ENCODE measurements at places on chromosomes 5 and 9.

DNA sequence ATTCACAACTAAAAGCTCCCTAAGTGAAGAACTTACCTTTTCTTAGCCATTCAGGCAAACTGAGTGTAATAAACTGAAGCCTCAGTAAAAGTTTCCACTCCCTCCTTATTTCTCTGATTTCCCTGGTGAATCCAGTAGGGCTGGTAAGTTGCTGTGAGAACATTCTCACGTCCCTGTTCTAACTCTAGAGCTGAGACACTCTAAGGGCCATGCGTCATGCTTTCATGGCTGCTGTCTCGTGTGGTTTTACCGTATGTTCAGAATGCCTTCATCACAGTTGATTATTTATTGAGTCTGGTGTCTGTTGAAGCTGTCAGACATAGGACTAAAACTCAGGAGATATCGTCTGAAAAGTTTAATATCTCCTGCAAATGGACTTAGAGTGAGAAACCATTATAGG, 1.3 kb downstream of the OR2S2 start:
- no peak for DNase-seq

GRCh38 chr5:36152324-36153297, 700 bp downstream of the SKP2 start:
- DNase-seq, result no peak

- DNase-seq, result no peak
Measured at GRCh38 chr9:115495052-115495635, 377.2 kb upstream of the TNC start.

- no peak for DNase-seq
Measured at GRCh38 chr9:126935630-126936029, 21.0 kb downstream of the RALGPS1 start.

GRCh38 chr5:91175708-91176107, 207.4 kb downstream of the ARRDC3 start:
- DNase-seq, result no peak

- peak; percentile 64 for DNase-seq
Measured at GRCh38 chr9:87725900-87726709, at the start of gene CTSL. TSS of gene CTSL (plus strand) at chr9:87726119. CDS start at chr9:87727604, 1,485 bp downstream.

DNA sequence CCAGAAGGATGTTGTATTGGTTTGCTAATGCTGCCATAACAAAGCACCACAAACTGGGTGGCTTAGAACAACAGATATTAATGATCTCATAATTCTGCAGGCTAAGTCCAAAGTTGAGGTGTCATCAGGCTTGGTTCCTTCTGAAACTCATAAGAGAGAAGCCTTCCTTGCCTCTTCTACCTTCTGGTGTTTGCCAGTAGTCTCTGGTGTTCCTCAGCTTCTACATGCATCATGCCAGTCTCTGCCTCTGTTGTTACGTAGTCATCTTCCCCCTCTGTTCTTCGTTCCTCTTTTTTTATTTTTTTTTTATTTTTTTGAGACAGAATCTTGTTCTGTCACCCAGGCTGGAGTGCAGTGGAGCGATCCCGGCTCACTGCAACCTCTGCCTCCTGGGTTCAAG, 61.8 kb downstream of the LRRC70 start:
- no peak for DNase-seq

- DNase-seq, result no peak
Measured at GRCh38 chr5:14182761-14183160, 39.6 kb downstream of the TRIO start.

DNA sequence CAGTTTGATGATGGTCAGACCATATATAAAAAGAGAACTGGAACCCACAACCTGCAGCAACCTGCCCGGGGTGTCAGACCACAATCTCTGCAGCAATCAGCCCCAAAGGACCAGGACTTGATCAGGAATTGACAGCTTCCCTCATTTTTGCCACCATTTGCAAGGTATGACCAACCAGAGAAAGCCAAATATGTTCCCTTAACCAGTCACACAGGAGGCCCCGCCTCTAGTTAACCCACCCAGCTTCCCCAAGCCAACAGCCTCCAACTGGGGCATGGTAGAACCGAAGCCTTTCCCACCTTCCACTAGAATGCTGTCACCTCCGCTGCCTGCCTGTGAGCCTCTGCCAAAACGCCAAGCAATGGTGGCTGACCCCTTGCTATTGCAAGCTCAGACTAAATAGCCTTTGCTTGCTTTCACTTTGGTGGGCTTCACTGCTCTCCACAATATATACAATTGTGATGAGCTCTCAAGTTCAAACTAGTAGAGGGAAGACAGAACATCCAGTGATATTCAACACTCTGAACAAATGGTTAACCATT, 86.3 kb downstream of the AK8 start:
- no peak for DNase-seq

- DNase-seq, result no peak
Measured at GRCh38 chr5:157941616-157942015, 82.7 kb upstream of the CLINT1 start.

DNA sequence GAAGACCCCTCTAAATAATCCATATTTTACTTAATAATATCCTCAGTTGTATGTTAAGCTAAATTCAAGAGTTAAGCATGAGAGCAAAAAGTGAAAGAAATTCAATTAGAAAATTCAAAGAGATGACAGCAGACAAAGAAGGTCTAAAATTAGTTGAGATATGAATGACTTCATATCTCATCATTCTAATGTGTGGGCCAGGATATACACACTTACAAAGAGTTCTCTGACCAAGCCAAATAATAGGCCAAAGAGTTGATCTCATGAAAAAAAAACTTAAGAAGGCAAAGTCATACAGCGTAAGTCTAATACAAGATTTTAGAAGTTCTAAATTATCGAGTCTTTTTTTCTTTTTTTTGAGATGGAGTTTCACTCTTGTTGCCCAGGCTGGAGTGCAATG, 87.7 kb upstream of the PLPP1 start:
- DNase-seq, result no peak

DNA sequence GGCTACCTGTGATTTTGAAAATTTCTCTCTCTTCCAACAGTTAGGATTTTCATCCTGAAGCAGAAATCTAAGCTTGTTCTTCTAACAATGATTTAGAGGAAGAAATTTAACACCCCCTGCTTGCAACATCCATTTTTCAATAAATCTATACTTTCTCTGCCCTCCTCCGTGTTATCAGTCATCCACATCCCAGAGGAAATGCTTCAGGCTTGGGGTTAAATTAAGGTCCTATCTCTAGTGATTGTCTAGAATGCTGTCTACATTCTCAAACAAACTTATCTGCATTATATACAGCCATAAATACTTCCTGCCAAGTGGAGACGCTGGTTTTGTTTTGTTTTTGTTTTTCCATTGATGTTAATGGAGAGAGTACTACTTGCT, 371.0 kb downstream of the CSNK1G3 start:
- no peak for DNase-seq

- DNase-seq, result no peak
Measured at GRCh38 chr5:31911291-31912265, 262.5 kb downstream of the GOLPH3 start.

- no peak for DNase-seq
Measured at GRCh38 chr9:35820076-35820475, 5.2 kb upstream of the HINT2 start.

GRCh38 chr9:32419921-32420320, 35.5 kb downstream of the ACO1 start:
- no peak for DNase-seq

GRCh38 chr9:105438141-105438806, 9.6 kb upstream of the FSD1L start:
- no peak for DNase-seq

GRCh38 chr5:54186108-54186507, 124.3 kb downstream of the ARL15 start:
- DNase-seq, result no peak

DNA sequence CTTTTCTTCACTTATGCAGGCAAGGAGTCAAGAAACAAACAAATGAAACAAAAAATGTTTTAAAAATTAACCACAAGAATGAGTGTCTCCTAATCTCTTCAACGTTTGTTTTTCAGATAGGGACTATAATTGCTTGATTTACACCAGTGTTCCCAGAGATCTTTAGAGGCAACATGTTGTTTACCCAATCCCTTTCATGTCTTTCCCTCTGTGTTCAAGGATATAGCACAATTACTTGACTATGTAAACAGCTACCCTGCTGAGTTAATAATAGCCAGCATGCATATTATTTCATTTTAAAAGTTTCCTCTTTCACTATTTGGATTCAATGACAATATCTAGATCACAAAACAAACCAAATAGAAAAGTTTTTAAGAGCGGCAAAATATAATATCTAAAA, 25.1 kb upstream of the SHISAL2B start:
- no peak for DNase-seq

DNA sequence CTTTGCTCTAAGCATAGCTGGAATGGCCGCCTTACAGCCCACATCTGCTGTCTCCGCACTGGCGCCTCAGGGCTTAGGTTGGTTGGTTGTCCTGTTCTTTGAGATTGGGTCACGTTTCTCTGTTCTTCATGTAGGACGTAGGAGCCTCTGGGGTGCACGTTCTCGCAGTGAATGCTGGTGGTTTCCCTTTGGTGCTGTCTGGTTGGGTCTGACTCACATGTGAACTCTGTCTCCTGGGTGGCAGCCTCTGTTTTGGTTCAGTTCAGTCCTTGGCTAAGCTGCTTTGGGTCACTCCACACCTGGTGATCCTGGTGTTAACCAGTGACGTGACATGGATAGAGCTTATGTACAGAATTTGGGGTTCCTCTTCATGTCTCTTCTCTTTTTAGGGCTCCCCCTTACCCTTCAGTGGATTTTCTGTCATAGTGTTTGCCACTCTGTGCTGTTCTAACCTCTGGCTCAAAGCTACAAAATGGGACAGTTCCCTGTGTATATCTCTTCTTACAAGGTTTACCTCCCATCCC, 12.6 kb upstream of the LPCAT1 start:
- DNase-seq, result peak; percentile 59

DNA sequence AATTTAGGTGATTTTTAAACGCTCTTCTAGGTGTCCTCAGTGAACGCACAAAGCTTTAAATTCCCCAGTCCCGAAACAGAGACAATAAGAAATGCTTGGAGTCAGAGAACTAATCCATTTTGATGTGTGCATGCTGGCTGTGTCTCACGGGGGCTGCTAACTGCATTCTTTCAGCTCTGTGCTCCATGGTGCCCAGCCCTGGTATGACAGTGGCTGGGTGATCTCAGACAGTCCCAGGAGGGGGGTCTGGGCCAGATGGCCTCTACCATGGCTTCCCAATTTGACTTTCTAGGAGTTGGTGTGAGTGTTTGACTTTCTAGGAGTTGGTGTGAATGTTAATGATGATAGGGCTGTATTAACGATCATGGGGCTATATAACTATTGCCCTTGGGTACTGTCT, 12.1 kb downstream of the OLFM1 start:
- DNase-seq, result no peak

GRCh38 chr9:132647806-132648205, 22.0 kb downstream of the DDX31 start:
- no peak for DNase-seq

- DNase-seq, result no peak
Measured at GRCh38 chr5:122478741-122479442, 166.9 kb downstream of the SNCAIP start.

DNA sequence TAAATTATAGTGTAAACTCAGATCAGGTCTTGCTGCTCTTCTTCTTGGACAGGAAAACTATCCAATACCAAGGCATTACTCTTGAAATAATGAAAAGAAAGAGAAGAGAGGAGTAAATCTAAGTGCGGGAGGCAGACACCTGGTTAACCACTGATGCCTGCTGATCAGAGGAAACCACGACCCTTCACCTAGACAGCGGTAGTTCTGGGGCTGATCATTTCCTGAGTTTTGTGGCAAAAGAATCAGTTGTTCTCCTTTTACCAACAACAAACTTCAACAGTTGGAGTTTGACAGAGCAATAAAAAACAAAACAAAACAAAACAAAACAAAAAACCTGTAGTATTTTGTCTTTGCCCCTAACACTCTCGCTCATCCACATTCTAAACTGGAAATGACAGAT, 3.0 kb downstream of the RLN1 start:
- no peak for DNase-seq

DNA sequence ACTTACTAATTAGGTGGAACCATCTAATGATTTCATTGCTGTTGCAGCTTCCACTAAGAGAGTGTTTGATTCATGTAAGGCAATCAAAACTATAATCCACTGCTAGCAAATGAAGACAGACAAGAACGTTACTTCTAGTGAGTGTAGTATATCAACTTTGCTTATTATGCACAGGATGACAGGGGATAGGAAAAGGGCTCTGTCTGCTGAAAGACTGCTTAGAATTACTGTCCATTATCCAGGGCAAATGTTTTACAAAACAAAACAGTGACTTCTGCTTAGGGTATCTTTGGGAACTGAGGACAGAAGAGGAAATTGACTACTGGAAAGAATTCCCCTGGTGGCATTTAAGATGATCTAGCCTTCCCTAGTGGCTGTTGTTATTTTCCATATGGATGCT, 40.2 kb downstream of the PLPPR1 start:
- DNase-seq, result no peak

GRCh38 chr5:124446120-124446519, 300.3 kb downstream of the ZNF608 start:
- DNase-seq, result no peak

GRCh38 chr5:136754216-136754615, 388.9 kb upstream of the TRPC7 start:
- no peak for DNase-seq

GRCh38 chr9:23830929-23831730, 5.1 kb upstream of the ELAVL2 start:
- no peak for DNase-seq

DNA sequence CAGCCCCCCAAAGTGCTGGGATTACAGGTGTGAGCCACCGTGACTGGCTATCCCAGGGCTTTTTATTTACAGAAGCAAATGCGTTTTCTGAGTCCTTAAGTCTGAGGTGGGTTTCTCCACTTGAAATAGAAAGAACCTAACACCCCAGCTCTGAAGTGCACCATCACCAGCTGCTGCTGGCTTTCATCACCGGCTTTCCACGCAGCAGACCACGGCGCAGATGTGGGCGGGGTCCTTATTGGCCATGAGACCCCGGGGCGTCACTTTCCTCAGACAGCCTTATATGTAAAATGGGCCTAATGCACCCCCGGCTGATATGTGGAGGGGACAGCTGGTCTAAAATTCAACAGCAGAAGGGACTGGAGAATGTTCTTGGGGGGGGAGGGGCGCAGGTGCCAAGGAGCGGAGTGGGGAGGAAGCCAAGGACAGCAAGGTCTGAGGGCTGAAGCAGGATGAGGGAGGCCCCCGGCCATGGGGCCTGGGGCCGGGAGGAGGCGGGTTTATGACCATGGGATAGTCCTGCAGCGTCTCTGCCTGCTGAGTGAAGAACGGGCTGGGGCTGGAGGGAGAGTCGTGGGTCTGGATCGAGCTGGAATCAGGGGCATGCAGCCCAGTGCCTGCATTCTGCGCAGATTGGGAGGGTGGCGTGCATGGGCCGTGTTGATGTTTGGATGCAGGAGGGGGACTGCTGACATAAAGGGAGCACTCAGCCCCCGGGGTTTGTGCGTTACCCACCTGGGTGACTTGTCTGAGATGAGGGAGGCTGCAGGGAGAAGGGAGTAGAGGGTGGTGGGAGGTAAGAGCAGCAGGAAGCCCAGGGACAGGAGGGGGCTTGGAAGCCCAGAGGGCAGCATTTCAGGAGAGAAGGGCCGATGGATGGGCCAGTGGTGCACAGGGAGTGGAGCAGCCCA, 30.2 kb downstream of the RASGEF1C start:
- DNase-seq, result no peak

DNA sequence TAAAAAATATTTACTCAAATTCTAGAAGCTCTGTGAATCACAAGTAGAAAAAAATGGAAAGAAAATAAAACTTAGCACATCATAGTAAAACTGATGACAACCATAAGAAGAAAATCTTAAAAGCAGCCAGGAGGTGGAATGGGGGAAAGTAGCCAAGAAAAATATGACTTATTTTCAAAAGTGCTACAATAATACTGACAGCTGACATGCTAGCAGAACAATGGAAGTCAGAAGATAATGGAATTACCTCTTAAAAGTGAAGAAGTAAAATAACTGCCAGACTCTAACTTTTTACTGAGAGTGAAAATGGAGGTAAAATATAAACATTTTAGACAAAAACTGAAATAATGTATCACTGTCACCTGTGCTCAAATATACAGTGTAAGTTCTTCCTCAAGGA, 532.2 kb upstream of the SGCD start:
- no peak for DNase-seq

All from activated CD4-positive, alpha-beta T cell treated with anti-CD3 and anti-CD28 coated beads for 1 hour (primary cell).